ENCODE measurements at places on chromosomes 6 and 20. TPM values are rescaled to one million over a fixed set of nuclear protein-coding genes. Genes with fewer than 3 reads are reported as not detected.
A peak's percentile ranks its signal among the peaks of the same experiment; 100 is the strongest.

RMND1 gene
- 44.0 TPM for total RNA-seq

KCNK16 gene
- not detected for total RNA-seq

TBX18 gene
- not detected for total RNA-seq

TINAG gene
- not detected for total RNA-seq

TRIM26 gene
- total RNA-seq = 8.3 TPM

FAM229B gene
- total RNA-seq = 32.2 TPM

NR2E1 gene
- 0.25 TPM for total RNA-seq

GLYATL3 gene
- total RNA-seq = not detected

RAB23 gene
- 43.7 TPM for total RNA-seq

CD24 gene
- total RNA-seq = 330 TPM

FAM217A gene
- not detected for total RNA-seq

C6orf15 gene
- not detected for total RNA-seq

DNA sequence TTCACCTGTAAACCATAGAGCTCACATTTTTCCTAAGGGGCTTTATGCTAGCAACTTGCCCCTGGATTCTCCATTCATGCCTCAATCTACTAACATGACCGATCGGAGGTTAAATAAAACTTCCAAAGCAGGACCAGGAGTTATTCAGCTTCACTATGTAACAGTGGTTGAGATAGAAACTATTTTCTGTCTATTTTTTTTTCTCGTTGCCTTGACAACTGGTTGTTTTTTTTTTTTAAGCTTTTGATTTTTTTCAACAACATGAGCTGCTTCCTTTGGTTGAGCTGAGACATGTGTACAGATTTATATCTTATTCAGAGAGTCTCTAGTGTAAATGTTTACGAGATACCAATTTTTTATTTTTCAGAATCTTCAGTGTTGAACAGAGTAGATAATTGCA is 85.7 kb downstream of the SHLD1 start:
- no peak for DNase-seq

GRCh38 chr6:141309295-141309694 is 823.4 kb upstream of the GJE1 start:
- no peak for DNase-seq

DNA sequence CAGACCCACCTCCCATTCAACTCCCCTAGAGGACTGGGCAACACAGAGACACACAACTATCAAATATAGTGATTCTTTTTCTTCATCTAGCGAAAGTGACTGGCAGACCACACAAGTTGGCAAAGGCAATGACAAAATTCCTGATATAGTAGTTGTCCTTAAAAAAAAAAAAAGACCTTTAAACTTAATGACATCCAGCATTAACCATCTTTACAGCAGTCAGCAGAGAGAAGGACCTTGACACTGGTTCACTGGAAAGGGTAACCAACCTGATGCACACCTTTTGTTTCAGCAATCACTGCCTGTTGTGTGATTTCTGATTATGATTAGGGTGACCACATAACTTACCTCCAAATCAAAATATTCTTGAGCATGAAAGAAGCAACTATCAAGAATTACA is 1.7 kb upstream of the CNKSR3 start:
- no peak for DNase-seq

GRCh38 chr6:138817799-138818198 is 21.9 kb downstream of the ECT2L start:
- DNase-seq = peak; percentile 71

GRCh38 chr6:159043947-159044346 is 844 bp downstream of the TAGAP start:
- DNase-seq = no peak

DNA sequence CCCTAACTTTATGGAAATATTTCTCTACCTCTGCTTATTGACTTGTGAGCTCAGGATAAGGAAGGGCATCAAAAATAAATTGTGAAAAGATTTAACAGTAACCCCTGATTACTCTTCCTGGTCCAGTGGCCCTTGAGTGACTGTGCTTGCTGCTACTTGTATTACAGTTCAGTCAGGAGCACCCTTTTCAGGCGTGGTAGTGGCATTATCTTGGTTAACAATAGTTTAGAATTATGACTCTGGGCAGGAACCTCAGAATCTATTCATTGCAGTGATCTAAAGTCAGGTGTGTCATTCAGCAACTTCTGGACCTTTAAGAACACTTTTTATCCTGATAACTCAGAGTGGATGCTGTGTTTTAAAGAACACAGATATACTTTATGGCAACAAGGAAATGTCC is 43.4 kb downstream of the FAM135A start:
- no peak for DNase-seq

DNA sequence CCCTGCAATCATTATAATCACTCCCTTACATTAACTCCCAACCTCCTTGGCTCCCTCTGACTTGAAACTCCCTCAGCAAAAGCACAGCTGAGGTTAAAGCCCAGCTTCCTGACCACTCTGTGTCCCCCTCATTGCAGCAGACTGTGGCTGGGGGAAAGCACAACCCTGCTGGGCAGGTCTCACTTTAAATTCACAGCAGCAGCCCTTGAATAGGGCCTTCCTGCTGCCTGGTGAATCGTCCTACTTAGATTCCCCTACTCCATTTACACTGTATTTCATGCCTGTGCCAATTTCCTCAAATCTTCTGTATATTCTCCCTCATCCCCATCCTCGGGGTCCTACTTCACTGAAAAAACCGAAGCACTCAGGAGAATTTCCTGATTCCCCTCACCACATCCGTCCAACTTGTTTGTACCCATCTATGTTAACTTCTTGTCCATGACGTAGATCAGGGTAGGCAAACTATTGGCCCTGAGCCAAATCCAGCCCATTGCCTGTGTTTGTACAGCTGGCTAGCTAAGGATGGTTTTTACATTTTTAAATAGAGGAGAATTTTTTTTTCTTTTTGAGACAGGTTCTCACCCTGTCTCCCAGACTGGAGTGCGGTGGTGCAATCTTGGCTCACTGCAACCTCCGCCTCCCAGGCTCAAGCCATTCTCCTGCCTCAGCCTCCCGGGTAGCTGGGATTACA is 31.5 kb upstream of the GCM1 start:
- DNase-seq = no peak

DNA sequence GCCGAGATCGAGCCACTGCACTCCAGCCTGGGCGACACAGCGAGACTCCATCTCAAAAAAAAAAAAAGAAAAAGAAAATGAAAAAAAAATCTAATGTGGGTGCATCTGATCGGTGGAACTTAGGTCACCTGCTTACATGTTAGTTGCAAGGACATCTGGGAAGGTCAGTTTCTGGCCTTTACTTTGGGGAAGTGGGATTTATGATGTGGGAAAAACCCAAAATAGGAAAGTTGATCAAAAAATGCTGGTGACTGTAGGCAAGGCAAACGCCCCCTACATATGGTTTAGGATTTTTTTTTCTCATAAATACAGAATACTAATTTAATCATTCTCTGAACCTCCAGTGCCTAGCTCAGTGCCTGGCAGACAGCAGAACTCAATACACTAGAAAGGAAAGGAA is 69.2 kb upstream of the PIM1 start:
- no peak for DNase-seq

DNA sequence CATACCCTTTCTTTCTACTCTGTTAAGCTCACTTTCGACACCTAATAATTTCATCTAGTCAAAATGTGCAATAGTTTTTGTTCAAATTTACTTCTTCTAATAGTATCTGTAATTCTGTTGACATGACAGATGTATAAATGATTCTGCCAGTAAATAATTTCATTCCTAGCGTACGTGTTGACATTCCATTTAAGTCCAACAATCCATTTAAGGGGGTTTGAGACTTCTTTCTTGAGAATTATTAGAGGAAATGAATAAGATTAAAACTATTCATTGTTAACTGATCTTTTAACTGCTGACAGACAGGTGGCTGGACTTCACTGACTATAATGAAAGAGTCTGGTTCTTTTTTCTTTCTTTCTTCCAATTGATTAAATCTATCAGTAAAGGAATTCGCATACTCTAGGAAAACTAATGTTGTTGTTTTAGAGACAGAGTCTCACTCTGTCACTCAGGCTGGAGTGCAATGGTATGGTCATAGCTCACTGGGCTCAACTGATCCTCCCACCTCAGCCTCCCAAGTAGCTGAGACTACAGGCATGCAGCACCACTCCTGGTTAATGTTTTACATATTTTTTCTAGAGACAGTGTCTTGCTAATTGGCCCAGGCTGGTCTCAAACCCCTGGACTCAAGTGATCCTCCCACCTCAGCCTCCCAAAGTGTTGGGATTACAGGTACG is 55.9 kb downstream of the MAP3K5 start:
- DNase-seq = no peak

DNA sequence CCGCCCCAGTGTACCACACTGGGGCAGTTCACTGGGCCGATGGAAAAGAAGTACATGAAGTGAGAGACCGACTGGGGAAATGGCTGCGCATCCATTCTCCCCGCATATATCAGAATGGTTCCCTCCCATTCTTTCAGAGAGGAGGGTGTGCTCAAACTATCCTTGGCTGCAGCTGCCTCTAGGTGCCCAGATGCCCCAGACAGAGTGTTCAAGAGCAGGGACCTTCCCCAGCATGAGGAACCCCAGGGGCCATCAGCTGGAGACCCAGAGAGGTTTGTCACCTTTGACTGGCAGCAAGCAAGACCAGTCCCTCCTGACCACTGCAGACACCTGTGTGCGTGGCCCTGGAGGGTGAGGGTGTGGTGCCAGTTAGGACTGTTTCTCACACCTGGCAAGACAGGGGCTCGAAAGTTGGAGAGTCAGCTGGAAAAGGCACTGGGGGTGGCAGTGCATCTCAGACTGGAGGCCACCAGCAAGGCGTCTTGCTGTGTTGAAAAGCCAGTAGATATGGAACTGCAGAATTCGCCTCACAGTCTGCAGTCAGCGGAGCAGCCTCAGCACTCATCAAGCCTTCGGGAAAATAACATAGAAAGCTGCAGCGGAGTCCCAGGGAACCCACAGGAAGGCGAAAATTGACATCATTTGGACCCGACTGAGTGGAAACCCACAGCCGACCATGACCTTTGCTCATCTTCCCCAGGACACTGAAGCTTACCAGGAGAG is 76.7 kb downstream of the GPR6 start:
- no peak for DNase-seq

DNA sequence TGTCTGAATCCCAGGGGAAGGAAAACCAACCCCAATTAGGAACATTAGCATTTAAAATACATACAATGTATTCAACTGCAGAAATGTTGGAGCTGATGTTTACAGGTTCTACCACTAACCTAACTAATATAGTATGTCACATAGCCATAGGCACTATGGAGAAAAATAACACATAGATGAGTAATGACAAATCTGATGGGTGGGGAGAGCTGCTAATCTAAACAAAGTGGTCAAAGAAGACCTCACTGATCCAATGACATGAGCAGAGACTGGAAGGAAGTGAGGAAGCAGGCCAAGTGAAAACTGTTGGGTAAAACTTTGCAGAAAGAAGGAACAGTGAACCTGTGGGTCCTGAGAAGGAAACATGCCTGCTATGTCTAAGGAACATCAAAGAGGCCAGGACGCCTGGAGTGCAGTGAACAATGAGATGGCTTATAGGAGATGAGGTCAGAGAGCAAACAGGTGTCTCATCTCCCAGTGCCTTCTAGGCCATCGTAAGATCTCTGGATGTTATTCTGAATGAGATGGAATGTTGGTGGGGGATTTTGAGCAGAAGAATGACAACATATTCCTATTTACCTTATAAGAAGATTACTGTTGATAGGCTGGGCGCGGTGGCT is 135.7 kb downstream of the ALDH8A1 start:
- DNase-seq = no peak

GRCh38 chr6:16375843-16376242 is 137.5 kb downstream of the GMPR start:
- DNase-seq = no peak

- no peak for DNase-seq
These were observed 11.0 kb downstream of the BPIFB3 start for GRCh38 chr20:33064572-33065287.

GRCh38 chr6:119076173-119076572 is 2.3 kb downstream of the FAM184A start:
- DNase-seq = no peak

DNA sequence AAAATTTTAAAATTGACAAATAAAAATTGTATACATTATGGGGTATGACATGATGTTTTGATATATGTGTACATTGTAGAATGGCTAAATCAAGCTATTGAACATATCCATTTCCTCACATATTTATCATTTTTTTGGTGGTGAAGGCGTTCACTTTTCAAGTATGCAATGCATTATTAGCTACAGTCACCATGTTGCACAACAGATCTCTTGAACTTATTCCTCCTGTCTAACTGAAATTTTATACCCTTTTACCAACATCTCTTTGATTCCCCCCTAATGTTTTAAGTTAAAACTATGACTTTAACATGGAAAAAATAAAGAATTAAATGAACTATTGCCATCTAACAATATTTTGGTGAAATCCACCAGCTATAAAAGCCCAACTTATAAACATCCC is 65.2 kb upstream of the UST start:
- no peak for DNase-seq
